ENCODE measurements at places on chromosomes 13 and 19.

DNA sequence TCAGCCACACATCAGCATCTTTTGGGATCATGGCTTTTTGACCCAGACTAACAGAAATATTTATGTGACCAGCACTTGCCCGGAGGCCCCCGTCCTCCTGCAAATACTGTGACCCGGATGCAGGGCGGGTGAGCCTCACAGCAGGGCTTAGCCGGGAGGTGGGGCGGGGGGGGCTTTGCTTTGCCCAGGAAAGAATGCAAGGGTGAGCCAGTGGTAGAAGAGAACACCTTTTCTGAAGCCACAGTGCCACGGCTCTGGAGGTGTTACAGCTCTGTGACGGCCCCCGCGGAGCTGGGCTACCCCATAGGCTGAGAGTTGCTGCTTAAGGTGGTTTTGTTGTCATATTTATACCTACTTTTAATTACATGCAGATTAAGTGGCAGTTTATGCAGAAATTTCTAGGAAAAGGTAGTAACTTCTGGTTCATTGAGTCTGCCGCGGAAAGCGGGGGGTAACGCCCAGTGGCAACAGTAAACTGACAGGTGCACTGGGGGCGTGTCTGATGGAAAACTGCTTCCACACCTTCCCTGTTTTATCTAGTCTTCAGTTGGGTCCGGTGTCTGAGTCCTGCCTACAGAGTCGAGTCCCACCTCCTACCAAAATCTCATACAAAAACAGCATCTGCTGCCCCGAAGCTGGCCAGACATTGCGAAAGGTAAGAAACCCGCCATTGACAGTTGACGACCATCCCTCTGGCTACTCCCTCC, 187.9 kb downstream of the TEX29 start:
- DNase-seq: no peak

- DNase-seq: no peak
Measured at GRCh38 chr13:26760832-26761582, 421 bp upstream of the GPR12 start.

GRCh38 chr19:9735986-9736385, 32.6 kb downstream of the ZNF846 start:
- DNase-seq: no peak

- no peak for DNase-seq
Measured at GRCh38 chr13:89740994-89741685, 1606.3 kb upstream of the MIR17HG start.

- no peak for DNase-seq
Measured at GRCh38 chr19:29366757-29367156, 153.8 kb upstream of the UQCRFS1 start.

DNA sequence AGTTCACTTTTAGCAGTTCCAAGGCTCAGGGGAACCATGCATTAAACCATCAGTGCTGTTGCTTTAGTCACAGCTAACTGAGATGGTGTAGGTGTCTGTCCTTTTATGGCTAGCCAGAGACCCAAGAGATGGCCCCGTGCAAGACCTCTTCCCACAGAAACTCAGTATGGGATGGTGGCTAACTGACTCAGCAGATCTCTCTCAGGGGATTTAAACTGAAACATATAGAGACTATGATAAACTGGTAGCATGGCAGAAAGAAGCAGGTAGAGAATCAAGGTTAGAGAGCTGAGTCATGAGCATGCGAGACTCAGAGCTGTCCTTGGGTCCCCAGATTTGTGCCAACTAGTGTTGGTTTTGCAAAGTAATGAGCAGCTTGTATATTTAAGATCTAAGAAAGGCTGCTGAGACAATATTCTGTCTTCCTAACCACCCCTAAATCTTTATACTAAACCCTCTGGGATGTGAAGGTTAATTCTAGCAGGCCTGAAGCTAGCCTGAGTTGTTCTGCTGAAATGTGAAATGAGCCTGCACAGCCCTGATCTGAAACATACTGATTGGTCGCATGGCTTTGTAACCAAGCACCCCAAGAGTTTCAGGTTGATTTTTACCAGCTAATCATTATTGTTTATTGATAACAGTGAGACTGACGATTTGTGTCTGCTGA, 6.5 kb upstream of the SCEL start:
- DNase-seq: no peak

DNA sequence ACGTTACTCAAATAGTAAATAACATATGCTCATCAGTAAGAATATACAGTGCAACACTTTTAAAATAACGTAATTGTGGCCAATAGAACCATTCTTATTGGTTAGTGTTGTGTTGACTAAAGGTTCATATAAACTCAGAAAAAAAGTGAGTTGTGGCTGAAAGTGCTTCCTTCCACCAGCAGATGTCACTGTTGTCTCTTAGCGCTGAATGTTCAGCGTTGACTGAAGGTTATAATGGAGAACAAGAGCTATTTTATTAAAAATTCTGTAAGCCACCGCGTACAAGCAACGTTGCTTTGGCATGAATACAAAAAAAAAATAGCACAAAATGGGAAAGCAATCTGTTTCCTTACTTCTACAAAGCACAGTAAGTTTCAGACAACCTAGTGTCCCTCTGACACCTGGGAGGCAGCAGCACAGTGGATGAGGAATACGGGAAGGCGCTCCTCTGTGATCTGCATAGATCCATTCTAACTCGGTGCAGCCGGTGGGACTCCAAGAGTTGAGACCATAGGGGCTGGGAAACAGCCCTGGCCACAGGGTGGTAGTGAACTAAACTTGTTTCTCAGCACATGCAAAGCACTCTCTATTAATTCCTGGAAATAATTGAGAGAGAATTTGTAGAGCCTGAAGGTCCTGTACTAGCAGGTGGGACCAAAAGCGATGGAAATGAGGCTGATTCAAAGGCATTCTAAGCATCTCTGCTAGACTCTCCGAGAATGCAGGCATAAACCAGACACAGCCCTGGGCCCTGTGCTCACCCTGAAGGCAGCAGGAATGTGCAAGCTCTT, 23.9 kb upstream of the OXGR1 start:
- no peak for DNase-seq

- no peak for DNase-seq
Measured at GRCh38 chr13:57858376-57858775, 226.8 kb downstream of the PCDH17 start.

GRCh38 chr19:49488863-49489537, 1.6 kb downstream of the RPL13A start:
- no peak for DNase-seq

GRCh38 chr13:112964971-112965492, 4.0 kb upstream of the MCF2L start:
- DNase-seq: peak; percentile 60

- no peak for DNase-seq
Measured at GRCh38 chr13:50355797-50356196, 340.6 kb downstream of the KCNRG start.

DNA sequence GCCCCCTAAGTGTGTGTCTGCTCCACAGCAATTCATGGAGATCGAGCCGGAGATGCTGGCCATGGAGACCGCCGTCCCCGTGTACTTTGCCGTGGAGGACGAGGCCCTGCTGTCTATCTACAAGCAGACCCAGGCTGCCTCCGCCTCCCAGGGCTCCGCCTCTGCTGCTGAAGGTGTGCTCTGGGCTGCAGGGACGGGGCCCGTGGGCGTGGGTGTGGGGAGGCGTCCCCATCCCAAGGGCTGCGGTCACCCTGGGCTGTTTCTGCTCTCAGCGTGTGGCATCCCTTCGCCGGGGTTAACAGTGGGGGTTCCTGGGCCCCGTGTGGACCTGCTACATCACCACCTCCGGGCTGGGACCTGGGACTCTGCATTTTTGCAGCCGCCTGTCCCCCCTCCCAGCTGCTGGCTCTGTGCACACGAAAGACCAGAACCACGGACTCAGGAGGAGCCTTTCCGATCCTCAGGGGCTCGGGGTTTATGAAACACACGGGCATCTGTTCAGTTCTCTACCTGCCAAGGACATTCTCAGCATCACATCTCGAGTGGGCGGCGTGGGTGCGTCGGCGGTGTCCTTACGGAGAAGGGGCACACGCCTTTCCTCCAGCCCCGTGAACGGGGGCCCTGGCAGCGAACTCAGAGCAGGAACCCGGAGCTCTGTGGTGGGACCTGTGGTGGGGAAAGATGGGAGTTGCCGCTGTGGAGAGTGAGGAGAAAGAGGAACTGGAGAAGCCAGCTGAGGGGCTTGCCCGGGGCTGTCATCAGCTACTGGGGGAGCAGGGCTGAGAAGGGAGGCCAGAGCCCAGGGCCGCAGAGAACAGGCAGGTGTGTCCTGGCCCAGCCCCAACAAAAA, 7.8 kb downstream of the NCLN start:
- DNase-seq: no peak
